ENCODE measurements at places on chromosomes 7 and 10.

GRCh38 chr7:151782598-151783448 lies 94.1 kb downstream of the PRKAG2 start:
- DNase-seq = peak; percentile 63

DNA sequence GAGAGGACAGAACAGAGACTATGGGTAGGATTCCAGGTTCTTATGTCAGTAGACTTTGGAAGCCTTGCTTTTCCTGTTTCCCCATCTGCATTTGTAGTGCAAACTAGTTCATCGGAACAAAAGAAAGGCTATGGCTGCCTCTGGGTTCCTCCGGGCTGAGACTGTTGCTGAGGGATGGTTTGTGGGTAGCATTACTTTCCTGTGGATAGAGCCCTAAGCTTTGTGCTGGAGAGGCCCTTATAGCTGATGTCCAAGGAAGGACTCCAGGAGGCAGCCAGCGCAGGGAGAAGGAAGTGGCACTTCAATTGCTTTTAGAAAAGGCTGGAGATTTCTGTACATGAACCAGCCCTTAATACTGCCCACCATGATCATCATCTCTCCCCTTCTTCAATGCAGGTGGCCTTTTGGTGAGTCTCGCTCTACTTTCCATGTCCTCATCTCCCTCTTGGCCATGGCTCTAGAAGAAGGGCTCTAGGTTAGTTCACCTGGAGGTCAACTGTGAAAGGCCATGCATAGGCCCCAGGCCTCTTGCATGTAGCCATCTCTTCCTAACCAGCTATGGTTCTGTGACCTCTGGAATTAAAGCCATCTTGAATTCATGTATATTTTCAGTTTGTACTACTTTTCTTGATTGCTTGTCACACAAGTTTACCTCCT lies 15.4 kb downstream of the MXI1 start:
- DNase-seq = no peak

GRCh38 chr10:51422311-51423120 lies 276.9 kb downstream of the CSTF2T start:
- peak; percentile 3 for DNase-seq

GRCh38 chr10:62661143-62661542 lies 143.4 kb upstream of the ADO start:
- DNase-seq = no peak

GRCh38 chr7:36287371-36288241 lies 102.1 kb upstream of the ANLN start:
- DNase-seq = peak; percentile 40

- DNase-seq = no peak
Observed at GRCh38 chr7:31805209-31805818, 118.3 kb downstream of the PPP1R17 start.

- no peak for DNase-seq
Observed at GRCh38 chr10:3412071-3412582, 239.5 kb upstream of the PITRM1 start.

- no peak for DNase-seq
Observed at GRCh38 chr10:115948465-115948864, 324.5 kb downstream of the GFRA1 start.

Data from stimulated activated CD4-positive, alpha-beta T cell treated with anti-CD3 and anti-CD28 coated beads, Interleukin-4, amount 100 ng/mL, for 48 hours (primary cell).